Liver (tissue), 10 donors: ENCODE measurements at places on chromosomes 4 and X. TPM values are rescaled to one million over a fixed set of nuclear protein-coding genes. Genes with fewer than 3 reads are reported as not detected.
A peak's percentile ranks its signal among the peaks of the same experiment; 100 is the strongest.

- H3K27ac ChIP-seq, result no peak overlapping the region
- no peaks in the 10 kb centered on the region for H3K27me3 ChIP-seq
- no peaks in the 10 kb centered on the region for H3K36me3 ChIP-seq
- H3K4me3 ChIP-seq, result no peak overlapping the region
- DNase-seq, result no peak
Measured at GRCh38 chr4:31051151-31051550, 331.0 kb downstream of the PCDH7 start.

GRCh38 chr4:36900446-36900987 lies 344.0 kb upstream of the NWD2 start:
- no peak overlapping the region for H3K27ac ChIP-seq
- no peak overlapping the region for H3K4me3 ChIP-seq
- H3K36me3 ChIP-seq, result no peaks in the 10 kb centered on the region
- H3K27me3 ChIP-seq, result no peaks in the 10 kb centered on the region

DNA sequence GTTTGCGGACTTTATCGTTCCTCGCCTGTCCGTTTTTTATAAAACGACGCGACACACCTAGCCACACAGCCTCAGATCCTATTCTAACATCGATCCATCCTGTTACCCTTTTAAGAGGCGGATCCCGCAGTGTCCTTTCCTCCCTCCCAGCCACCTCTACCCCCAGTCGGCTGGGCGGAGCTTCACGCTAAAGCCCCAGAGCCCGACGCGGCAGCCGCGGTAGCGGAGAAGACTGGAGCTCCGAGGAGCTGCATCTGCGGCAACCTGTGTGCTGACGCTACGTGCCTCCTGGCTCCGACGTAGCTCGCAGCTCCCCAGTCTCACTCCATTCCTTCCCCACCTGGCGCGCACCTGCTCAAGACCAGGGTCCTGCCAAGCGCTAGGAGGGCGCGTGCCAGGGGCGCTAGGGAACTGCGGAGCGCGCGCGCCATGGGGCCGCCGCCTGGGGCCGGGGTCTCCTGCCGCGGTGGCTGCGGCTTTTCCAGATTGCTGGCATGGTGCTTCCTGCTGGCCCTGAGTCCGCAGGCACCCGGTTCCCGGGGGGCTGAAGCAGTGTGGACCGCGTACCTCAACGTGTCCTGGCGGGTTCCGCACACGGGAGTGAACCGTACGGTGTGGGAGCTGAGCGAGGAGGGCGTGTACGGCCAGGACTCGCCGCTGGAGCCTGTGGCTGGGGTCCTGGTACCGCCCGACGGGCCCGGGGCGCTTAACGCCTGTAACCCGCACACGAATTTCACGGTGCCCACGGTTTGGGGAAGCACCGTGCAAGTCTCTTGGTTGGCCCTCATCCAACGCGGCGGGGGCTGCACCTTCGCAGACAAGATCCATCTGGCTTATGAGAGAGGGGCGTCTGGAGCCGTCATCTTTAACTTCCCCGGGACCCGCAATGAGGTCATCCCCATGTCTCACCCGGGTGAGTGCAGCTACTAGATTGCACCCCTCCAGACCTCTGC lies at the start of gene RNF128:
TSS of gene RNF128 (plus strand) at position 217 of the 953 bp plus-strand sequence. CDS start at position 430, 213 bp downstream.
- no peaks in the 10 kb centered on the region for H3K27me3 ChIP-seq
- H3K4me1 ChIP-seq, result peaks cover 5% of the 10 kb centered on the region
- peak within 1 kb of the TSS; percentile 86 for H3K27ac ChIP-seq

- peaks cover 5% of the 10 kb centered on the region for H3K4me1 ChIP-seq
- H3K27ac ChIP-seq, result no peak overlapping the region
- no peaks in the 10 kb centered on the region for H3K27me3 ChIP-seq
- DNase-seq, result no peak
- H3K4me3 ChIP-seq, result no peak overlapping the region
Measured at GRCh38 chr4:2461246-2461960, 7.5 kb upstream of the RNF4 start.

DNA sequence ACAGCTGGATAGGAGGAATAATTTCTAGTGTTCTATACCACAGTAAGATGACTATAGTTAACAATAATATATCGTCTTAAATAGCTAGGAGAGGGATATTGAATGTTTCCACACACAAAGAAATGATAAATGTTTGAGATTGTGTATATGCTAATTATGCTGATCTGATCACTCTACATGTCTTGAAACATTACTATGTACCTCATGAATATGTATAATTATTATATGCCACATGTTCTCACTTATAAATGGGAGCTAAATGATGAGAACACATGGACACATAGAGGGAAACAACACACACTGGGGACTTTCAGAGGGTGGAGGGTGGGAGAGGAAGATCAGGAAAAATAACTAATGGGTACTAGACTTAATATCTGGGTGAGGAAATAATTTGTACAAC lies 53.2 kb upstream of the MAGEA4 start:
- H3K27me3 ChIP-seq, result no peaks in the 10 kb centered on the region
- H3K27ac ChIP-seq, result no peak overlapping the region
- no peak for DNase-seq
- H3K4me3 ChIP-seq, result no peak overlapping the region
- H3K36me3 ChIP-seq, result no peaks in the 10 kb centered on the region

- H3K4me3 ChIP-seq, result no peak overlapping the region
- no peaks in the 10 kb centered on the region for H3K27me3 ChIP-seq
- H3K4me1 ChIP-seq, result no peaks in the 10 kb centered on the region
- DNase-seq, result no peak
Measured at GRCh38 chrX:80432863-80433262, 12.6 kb downstream of the TENT5D start.

GRCh38 chrX:70166601-70167590 lies 10.4 kb upstream of the DGAT2L6 start:
- H3K4me3 ChIP-seq, result no peak overlapping the region
- no peaks in the 10 kb centered on the region for H3K27me3 ChIP-seq
- DNase-seq, result no peak
- no peaks in the 10 kb centered on the region for H3K4me1 ChIP-seq

DNA sequence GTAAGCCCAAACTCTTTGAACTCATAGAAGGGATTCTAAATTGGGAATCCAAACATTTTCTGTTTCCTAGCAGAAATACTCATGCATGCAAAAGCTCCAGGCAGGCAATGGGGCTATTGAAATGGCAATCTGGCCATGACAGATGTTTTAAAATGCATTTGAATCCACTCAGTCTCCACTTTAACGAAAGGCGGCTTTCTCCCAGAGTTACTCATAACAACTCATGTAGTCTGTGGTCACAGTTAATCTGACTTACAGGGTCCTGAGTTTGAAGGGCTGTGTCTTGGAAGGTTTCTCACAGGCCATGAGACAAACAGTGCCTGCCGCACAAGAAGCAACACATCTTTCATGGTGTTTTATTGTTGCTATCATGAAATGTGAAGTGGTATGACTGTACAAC lies 185.7 kb downstream of the AMELX start:
- no peaks in the 10 kb centered on the region for H3K36me3 ChIP-seq
- no peaks in the 10 kb centered on the region for H3K27me3 ChIP-seq

The SLC49A3 gene
- total RNA-seq, result 1.6 TPM

The ARSH gene
- total RNA-seq, result not detected

DNA sequence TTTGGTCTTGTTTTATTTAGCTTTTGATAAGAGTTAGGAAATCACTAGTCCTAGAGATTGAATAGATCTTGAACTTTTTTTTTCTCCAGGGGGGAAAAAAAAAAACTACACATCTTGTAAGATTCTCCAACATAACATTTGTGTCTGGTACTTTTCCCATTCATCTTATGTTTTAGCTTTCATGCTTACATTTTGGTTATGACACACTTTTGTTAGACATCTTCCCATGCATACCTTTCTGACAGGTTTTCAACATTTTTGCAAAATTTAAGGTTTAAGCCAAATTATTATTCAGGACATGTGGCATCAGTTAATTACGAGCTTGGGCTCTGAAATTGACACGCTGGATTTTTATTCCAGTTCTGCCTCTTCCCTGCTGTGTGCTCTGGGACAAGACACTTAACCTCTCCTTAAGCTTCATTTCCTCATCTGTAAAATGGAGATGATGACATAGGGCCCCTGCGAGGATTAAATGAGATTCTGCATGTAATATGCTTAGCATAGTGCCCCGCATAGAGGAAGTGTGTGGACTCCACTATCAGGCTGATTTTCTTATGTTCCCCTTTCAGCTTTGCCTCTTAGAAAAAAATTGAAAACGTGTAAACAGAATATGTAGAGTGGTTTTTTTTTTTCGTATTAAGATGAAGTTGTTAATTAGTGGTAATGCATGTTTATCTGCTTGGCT lies 5.3 kb downstream of the KIT start:
- peaks cover 17% of the 10 kb centered on the region for H3K4me1 ChIP-seq
- no peak overlapping the region for H3K4me3 ChIP-seq
- no peak for DNase-seq
- H3K27ac ChIP-seq, result no peak overlapping the region
- peaks cover 7% of the 10 kb centered on the region for H3K27me3 ChIP-seq

DNA sequence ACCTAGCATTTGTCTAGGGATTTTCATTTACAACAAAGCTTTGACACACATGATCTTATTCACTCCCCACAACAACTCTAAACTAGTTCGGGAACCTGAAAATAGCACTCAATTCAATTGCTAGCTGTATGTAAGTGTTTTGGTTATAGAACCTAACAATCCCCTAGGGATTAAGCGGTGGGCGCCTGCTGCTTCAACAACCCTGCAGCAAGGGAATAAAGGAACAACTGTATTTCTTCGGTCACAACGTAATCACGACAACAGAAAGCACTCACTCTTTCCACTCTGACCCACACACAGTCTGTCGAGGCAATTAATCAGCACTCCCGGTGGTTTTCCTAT lies 674 bp upstream of the DIAPH2 start:
- peaks cover 4% of the 10 kb centered on the region for H3K4me1 ChIP-seq
- DNase-seq, result no peak
- H3K36me3 ChIP-seq, result no peaks in the 10 kb centered on the region
- no peak overlapping the region for H3K27ac ChIP-seq

DNA sequence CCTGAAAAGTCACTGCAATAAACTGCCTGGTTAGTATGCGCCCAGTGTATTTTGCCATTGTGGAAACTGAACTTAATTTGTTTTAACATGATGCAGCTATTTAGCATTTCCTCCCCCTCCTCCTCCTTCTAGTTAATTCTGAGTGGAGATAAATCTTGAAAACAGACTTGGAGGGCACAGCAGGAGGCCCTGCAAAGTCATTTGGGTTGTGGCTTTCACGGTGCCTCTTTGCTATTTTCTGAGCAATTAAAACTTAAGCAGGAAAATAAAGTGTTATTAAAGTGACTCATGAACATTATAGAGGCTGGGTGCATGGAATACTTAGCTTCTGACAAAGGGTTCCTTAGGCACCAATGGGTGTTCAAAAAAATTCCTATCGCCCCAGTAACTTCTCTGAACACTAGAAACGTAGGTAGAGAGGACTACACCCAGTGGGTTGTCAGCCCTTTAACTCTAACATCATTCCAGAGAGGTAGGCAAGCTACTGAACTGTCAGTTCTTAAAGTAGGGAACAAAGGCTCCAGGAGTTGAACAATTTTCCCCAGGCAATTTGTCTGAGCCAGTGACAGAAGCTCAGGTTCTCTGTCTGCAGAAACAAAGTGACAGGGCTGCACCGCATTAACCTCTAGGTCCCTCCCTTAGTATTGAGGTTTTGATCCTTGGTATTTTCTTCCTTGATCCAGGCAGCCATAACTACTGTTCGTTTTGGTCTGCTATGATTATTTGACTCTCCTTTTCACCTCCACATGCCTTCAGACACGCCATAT lies 158.3 kb upstream of the KIT start:
- H3K27me3 ChIP-seq, result no peaks in the 10 kb centered on the region
- H3K4me1 ChIP-seq, result no peaks in the 10 kb centered on the region
- H3K36me3 ChIP-seq, result no peaks in the 10 kb centered on the region

DNA sequence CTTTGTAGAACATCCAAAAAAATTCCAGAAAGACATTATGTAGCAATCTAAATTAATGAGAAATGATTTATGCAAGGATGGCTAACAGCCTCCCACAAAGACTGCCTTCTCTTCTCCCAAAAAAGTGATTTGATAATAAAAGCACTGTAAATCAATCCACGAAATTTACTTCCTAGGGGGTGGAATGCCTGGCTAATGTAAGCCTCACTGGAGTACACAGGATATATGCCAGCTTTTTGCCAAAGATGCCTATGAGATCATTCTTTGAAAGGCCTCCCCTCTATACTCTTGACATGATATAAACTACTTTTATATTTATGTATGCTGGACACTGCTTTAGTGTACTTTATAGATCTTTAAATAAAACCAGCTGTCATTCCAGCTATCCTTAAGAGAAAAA lies 211.1 kb downstream of the ADAMTS3 start:
- DNase-seq, result no peak
- no peak overlapping the region for H3K4me3 ChIP-seq
- H3K4me1 ChIP-seq, result no peaks in the 10 kb centered on the region
- no peak overlapping the region for H3K27ac ChIP-seq

- no peak overlapping the region for H3K4me3 ChIP-seq
- H3K4me1 ChIP-seq, result no peaks in the 10 kb centered on the region
- DNase-seq, result no peak
- no peaks in the 10 kb centered on the region for H3K27me3 ChIP-seq
- H3K27ac ChIP-seq, result no peak overlapping the region
Measured at GRCh38 chr4:37367901-37368300, 123.4 kb downstream of the NWD2 start.

DNA sequence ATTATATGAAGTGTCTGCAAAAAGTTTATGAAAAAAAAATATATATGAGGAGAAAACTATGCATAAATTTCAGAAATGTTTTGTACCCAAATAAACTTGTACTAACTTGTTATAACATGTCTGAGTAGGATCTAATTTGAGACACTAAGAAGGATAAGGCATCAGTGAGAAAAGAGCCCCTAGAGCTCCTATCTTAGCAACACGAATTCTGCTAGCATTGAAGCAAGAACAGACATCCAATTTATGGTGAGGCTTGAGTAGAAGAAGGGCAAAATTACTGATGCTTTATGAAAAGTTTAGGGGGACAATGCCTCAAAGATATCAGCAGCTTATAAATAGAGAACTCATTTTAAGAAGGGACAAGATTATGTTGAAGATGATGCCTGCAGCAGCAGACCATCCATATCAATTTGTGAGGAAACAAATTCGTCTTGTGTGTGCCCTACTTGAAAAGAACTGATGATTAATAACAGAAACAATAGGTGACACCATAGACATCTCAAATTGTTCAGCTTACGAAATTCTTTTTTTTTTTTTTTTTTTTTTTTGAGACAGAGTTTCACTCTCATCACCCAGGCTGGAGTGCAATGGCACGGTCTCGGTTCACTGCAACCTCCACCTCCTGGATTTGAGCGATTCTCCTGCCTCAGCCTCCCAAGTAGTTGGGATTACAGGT lies 35.7 kb upstream of the ADAM29 start:
- H3K36me3 ChIP-seq, result no peaks in the 10 kb centered on the region
- no peak overlapping the region for H3K27ac ChIP-seq
- no peak for DNase-seq
- H3K4me1 ChIP-seq, result no peaks in the 10 kb centered on the region
- no peaks in the 10 kb centered on the region for H3K27me3 ChIP-seq
- H3K4me3 ChIP-seq, result no peak overlapping the region

DNA sequence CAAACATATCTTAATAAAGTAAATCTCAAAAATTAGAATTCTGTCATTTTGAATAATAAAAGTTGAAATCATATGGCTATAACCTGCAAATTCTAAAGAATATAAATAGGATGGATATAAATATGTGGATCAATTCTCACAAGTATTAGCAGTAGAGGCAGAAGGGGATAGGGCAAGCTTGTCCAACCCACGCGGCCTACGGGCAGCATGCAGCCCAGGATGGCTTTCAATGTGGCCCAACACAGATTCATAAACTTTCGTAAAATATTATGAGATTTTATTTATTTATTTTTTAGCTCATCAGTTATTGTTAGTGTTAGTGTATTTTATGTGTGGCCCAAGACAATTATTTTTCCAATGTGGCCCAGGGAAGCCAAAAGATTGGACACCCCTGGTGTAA lies 41.4 kb downstream of the PPA2 start:
- no peak for DNase-seq
- peaks cover 2% of the 10 kb centered on the region for H3K36me3 ChIP-seq
- H3K27ac ChIP-seq, result no peak overlapping the region
- no peak overlapping the region for H3K4me3 ChIP-seq
